ENCODE measurements at places on chromosomes 16 and 17. TPM values are rescaled to one million over a fixed set of nuclear protein-coding genes. Genes with fewer than 3 reads are reported as not detected.
A peak's percentile ranks its signal among the peaks of the same experiment; 100 is the strongest.

GRCh38 chr16:86508028-86508946, 2.0 kb upstream of the FOXF1 start:
- DNase-seq, result no peak

- peak; percentile 50 for DNase-seq
Observed at GRCh38 chr16:69112285-69113129, 7.1 kb downstream of the HAS3 start.

The ZDHHC1 gene
- not detected for polyA plus RNA-seq

GRCh38 chr16:74232806-74233465, 63.7 kb upstream of the PSMD7 start:
- DNase-seq, result no peak

GRCh38 chr17:78535273-78536197, 41.7 kb downstream of the DNAH17 start:
- peak; percentile 92 for DNase-seq

DNA sequence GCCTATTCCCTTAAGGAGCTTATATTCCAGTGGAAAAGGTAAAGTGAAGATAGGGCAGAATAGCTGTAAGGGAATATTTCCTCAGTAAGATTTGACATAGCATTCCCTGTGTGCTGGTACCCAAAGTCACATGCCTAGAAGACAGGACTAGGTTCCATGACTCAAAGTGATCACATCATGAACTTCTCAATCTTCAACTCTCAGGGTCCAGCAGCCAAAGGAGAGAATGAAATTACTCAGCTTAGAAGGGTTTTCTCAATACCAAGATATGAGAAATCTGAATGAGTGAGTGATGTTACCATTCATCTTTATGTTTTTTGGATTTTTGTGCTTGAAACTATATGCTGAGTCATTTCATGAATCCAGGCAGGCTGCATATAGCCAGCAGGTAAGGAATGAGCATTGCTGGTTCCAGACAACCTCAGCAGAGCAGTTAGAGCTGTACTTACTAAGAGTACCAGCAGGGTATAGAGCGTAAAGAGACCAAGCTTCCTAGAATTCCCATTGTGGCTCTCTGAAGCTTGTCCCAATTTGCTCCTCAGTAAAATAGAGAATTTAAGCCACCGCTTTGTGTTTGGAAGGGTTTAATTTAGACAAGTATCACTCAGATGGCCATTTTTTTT, 91.1 kb downstream of the ANKFN1 start:
- no peak for DNase-seq

GRCh38 chr17:64091116-64091515, 38.8 kb downstream of the ERN1 start:
- DNase-seq, result peak; percentile 24

The KRTAP17-1 gene
- polyA plus RNA-seq, result not detected

The PPP1R27 gene
- polyA plus RNA-seq, result not detected

- DNase-seq, result no peak
Observed at GRCh38 chr16:28538733-28539596, at the start of gene NUPR1. Gene NUPR1 (minus strand): TSS chr16:28538974. CDS start chr16:28538907, 67 bp downstream.

- DNase-seq, result no peak
Observed at GRCh38 chr17:39223907-39224777, 1.6 kb downstream of the STAC2 start.

GRCh38 chr16:87160234-87160636, 157.0 kb downstream of the C16orf95 start:
- no peak for DNase-seq

- DNase-seq, result no peak
Observed at GRCh38 chr17:70121126-70121525, 46.1 kb downstream of the KCNJ16 start.

- no peak for DNase-seq
Observed at GRCh38 chr17:18261146-18261515, 669 bp downstream of the MIEF2 start.

- no peak for DNase-seq
Observed at GRCh38 chr16:57807252-57807967, 5.1 kb upstream of the KIFC3 start.
